T1000 (cell line): ENCODE measurements at places on chromosomes 4 and X.

- DNase-seq, result no peak
Measured at GRCh38 chr4:127410644-127411043, 222.1 kb upstream of the INTU start.

DNA sequence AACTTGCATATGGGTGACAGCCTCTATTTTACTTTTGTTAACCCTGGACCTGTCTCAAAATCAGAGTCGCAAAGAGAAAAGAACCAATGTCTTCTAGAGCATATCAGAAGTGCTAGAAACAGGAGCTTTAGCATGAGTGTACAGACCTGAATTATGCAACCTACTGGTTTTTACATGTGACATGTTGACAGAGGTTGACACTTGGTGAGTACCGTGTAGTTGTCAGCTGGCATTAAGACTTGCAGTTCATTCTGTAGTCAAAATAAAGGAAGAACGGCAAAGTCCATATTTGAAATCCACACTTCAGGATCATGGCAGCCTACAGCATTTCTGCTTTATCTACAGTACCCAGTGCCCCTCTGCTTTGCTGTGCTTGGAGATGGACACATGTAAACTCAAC is 291.9 kb upstream of the TENM3 start:
- DNase-seq, result no peak

GRCh38 chr4:175447016-175447415 is 365.0 kb downstream of the GPM6A start:
- no peak for DNase-seq

- DNase-seq, result no peak
Measured at GRCh38 chrX:9853307-9853706, 67.1 kb downstream of the SHROOM2 start.

DNA sequence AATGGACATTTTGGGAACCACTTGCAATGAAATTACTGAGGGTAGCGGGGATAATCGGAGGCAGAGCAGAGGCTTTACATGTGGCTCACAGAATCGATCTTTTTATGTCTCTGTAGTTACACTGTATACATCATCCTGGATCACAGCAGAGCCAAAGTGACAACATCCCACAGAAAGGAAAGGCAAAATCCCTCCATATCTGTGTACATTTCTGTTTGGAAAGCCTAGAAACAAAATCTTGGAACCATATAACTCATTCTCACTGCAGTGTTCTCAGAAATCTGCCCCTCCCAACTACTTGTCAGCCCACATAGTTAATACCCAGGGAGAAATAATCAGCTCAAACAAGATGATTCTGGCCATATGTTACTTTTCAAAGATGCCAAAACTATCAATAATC is 211.6 kb downstream of the DCLK2 start:
- no peak for DNase-seq

- no peak for DNase-seq
Measured at GRCh38 chr4:139985401-139985800, 168.6 kb downstream of the MAML3 start.

GRCh38 chr4:73589261-73589847 is 30.9 kb downstream of the RASSF6 start:
- DNase-seq, result no peak

DNA sequence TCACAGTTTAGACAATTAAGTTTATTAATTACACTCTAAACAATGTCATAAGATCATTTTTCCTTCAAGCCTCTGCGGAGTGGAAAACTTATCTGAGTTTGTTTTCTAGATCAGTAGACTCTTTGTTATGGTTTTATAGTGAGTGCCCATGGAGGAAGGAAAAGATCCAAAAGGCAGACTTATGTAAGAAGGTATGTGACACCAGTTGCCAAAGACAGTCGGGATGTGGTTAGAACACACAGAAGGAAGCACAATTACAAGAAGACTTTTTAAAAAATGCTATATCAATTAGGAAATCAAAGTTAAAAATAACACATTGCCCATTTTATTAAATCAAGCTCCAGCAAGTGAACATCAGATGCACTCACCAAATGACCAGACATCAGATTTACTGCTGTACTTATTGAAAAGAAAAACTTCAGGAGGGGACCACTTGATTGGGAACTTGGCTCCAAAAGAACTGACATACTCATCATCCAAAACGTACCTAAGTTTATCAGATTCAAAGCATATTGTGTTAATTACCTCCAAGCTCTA is 57.1 kb downstream of the NIPAL1 start:
- no peak for DNase-seq

DNA sequence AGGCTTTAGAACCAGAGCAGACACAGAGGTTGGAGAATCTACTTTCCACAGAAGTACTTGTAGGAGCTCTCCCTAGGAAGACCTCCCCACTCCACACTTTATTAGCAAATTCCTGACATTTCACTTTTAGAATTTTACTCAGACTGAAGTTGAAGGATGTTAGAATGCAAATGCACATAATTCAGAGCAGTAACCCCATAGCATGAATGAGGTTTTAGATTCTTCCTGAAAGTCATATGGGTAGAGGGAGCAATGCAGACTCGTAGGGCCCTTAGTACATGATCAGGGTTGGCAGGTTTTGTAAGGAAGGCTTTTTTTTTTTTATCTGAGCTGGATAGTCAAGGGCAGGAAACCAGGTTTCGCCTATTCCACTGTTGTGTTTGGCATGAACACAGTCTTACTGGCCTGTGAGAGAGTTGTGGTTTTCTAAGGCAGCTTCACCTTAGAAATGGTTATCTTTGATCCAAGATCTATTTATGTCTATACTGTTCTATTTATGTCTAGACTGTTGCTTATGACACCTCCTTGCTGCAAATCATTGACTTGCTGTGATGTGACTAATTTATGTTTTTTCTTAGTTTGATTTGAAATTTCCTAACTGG is 48.9 kb downstream of the SPATA18 start:
- no peak for DNase-seq

GRCh38 chr4:26178854-26179253 is 142.0 kb upstream of the RBPJ start:
- no peak for DNase-seq

GRCh38 chr4:185885075-185885474 is 73.1 kb upstream of the SORBS2 start:
- no peak for DNase-seq

GRCh38 chr4:58144721-58145120 is 1034.5 kb upstream of the IGFBP7 start:
- DNase-seq, result no peak

GRCh38 chr4:137626942-137627738 is 94.8 kb upstream of the PCDH18 start:
- DNase-seq, result no peak

GRCh38 chr4:17109126-17109525 is 210.7 kb upstream of the LDB2 start:
- DNase-seq, result no peak

- DNase-seq, result no peak
Measured at GRCh38 chrX:129641941-129642340, 12.8 kb downstream of the APLN start.

GRCh38 chrX:111585337-111585736 is 73.9 kb downstream of the SERTM2 start:
- no peak for DNase-seq

DNA sequence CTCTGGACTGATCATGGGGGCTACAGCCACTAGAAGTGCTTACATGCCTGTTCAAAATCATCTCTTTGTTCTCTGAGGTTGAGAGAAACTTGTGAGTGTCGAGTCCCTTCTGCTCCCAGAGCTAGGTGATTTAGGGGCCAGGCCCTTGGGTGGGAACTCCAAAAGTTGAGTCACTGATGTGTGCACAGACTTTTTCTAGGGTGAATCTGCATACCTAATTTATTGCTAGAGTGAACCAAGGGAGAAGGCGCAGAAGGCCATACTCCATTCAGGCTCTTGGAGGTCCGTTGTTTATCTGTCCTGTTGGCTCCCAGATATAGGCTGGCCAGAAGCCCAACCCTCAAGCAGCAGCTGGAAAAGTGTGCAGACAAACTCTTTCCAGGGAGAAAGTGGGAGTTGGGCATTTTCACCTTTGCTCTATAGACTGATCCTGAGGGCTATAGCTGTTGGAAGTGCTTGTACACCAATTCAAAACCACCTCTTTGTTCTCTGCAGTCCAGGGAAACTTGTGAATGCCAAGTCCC is 80.8 kb upstream of the ARX start:
- DNase-seq, result no peak

DNA sequence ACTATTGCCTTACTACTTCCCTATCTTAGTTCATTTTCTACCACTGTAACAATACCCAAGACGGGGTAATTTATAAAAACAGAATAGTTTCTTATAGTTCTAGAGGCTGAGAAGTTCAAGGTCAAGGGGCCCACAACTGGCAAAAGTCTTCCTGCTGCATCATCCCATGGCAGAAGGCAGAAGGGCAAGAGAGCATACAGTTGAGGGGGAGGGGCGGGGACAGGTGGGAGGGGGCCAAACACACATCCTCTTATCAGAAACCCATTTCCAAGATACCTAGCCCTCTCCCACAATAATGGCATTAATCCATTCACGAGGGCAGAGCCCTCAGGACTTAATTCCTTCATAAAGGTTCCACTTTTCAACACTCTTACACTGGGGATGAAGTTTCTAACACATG is 690.2 kb downstream of the ADGRL3 start:
- DNase-seq, result no peak

GRCh38 chr4:109462297-109462696 is 28.7 kb downstream of the SEC24B start:
- no peak for DNase-seq

- no peak for DNase-seq
Measured at GRCh38 chrX:130173190-130173895, 1.6 kb downstream of the RAB33A start.

- DNase-seq, result no peak
Measured at GRCh38 chr4:8417071-8417614, 23.4 kb downstream of the ACOX3 start.

GRCh38 chr4:171430495-171430894 is 382.7 kb upstream of the GALNTL6 start:
- DNase-seq, result no peak

DNA sequence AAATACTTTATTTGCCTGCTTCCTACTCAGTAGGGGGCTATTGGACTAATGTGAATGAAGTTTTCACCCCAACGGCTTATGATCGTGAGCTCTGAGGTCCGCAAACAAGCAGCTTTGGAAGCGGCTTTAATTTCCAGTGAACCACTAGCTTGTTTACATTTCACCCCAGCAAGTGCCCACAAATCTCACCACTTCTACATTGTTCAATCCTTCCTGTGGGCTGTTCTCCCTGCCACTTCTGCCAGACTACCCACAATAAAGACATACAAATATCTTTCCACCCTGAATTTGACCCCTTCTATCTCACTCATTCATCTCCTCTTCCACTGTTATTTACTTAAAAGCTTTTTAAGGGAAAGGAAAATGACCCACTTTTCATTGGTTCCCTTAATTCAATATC is 98.0 kb downstream of the CDS1 start:
- DNase-seq, result no peak

GRCh38 chr4:74738464-74739143 is 55.7 kb downstream of the BTC start:
- no peak for DNase-seq

DNA sequence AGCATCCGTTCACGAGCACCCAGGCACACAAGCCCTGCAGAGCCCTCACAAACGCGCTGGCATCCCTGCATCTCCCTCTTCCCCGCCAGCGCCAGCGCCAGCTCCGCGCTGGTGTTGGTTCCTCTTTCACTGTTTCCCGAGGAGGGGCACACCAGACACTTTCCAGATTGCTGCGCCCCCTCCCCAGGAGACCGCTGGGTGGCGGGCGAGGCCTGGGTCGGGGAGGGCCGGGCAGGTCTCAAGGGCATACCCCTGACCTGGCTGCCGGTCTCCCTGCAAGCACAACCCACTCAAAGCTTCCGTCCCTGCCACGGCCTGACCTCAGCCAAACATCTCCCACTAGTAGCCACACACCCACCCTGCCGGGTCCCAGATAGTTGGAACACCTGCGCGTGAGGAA is 2.2 kb upstream of the NKX1-1 start:
- DNase-seq, result no peak

GRCh38 chr4:182074810-182075209 is 168.4 kb upstream of the TENM3 start:
- no peak for DNase-seq
